IPS-NIHi11 (cell line): ENCODE measurements at places on chromosomes 5 and 9.

DNA sequence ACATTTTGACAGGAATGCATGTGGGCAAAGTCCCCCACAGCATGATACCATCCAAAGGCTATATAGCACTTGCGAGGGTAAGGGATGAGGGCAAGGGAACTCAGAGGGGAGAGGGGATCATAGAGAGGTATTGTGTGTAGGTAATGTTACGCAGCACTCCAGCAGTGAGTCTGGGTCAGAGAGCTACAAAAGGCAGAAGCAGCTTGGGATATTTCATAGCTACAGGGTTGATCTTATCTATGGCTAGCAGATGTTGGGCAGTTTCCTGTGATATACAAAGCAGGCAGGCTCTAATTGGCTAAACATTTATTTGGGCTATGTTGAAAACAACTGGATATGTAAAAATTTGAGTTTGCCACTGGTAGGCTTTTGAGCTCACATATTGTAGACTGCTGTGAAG is 17.8 kb upstream of the SLCO4C1 start:
- no peak for DNase-seq

DNA sequence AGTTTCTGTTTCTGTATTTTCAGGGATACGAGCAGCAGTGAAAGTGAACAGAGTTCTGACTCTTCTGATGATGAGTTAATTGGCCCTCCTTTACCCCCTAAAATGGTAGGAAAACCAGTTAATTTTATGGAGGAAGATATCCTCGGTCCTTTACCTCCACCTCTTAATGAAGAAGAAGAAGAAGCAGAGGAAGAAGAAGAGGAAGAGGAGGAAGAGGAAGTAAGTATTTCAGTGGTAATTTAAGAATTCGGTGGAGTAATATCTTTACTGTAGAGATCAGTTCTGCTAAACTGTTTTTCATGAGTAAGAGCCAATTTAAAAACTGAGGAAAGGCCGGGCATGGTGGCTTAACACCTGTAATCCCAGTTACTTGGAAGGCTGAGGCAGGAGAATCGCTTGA is 17.2 kb downstream of the WDR70 start:
- DNase-seq, result no peak

DNA sequence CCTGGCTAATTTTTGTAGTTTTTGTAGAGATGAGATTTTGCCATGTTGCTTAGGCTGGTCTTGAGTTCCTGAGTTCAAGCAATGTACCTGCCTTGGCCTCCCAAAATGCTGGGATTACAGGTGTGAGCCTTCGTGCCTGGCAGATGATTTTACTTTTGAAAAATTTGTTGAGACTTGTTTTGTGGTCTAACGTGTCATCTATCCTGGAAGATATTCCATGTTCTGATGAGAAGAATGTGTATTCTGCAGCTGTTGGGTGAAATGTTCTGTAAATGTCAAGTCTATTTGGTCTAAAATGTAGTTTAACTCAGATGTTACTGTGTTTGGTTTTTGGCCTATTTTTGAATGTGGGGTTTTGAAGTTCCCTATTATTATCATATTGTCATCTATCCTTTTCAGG is 145.6 kb downstream of the XRCC4 start:
- no peak for DNase-seq

GRCh38 chr5:172144931-172145869 is 42.8 kb downstream of the STK10 start:
- no peak for DNase-seq

GRCh38 chr5:119395080-119395836 is 39.4 kb downstream of the TNFAIP8 start:
- DNase-seq, result no peak

DNA sequence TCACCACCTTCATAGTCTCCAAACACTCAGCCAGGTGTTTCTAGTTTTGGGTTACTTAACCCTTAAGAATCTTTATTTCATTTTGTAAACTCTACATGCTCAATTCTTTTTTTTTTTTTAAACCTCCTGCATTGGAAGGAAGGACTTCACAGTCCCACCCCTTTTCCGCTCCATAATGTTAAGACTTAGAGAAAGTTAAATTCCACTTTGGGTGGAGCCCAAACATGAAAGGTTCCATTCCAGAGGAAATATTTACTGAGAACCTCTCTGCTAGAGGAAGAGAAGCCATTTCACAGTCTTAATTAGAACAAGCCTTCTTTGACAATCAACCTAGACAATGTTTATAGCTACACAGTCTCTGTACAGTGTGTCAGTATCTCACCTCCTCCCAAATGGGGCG is 312.3 kb downstream of the MLLT3 start:
- DNase-seq, result no peak

DNA sequence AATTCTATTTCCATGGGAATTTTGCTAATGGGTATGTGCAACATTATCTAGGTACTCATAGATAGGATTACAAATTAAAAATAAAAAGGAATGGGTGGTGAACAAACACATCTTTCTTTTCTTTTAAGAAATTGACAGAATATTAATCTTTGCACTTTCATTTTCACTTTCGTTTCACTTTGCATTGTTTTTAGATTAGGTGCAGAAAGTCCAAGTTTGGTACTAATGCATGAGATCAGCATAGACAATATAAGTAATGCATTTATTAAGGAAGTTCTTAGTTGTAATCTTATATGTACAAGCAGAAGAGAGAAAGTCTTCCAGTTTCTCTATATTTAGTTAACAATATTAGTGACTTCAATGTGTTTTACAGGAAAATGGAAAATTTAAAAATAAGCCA is 196.5 kb downstream of the COMMD10 start:
- DNase-seq, result no peak

DNA sequence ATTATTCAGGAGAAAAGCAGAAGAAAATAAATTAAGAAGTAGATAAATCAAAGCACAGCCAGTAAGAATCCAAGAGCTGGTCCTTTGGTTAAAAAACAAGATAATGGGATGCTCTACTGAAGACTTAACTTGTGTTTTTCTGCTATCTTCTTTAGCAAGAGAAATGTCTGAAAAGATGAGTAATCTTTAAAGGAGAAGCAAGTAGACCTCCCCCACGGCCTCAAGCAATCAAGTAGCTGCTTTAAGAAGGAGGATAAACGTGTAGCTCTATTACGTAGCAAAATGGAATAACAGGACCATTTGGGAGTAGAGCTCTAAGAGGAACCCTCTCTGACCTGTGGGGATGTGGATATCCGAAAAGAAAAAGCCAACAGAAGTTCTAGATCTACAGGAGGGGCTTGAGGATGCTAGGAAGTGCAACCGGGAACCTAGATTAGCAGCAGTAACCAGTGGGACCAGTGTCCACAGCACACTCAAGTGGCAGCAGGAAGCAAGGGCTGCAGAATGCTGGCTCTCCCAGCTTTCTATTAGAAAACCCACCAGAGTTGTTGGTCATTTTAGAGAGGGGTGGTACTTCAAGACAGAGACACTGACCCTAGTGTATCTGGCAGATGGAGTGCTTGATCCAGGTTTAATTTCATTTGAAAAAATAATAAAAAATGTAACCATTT is 185.4 kb downstream of the GABBR2 start:
- peak; percentile 51 for DNase-seq

DNA sequence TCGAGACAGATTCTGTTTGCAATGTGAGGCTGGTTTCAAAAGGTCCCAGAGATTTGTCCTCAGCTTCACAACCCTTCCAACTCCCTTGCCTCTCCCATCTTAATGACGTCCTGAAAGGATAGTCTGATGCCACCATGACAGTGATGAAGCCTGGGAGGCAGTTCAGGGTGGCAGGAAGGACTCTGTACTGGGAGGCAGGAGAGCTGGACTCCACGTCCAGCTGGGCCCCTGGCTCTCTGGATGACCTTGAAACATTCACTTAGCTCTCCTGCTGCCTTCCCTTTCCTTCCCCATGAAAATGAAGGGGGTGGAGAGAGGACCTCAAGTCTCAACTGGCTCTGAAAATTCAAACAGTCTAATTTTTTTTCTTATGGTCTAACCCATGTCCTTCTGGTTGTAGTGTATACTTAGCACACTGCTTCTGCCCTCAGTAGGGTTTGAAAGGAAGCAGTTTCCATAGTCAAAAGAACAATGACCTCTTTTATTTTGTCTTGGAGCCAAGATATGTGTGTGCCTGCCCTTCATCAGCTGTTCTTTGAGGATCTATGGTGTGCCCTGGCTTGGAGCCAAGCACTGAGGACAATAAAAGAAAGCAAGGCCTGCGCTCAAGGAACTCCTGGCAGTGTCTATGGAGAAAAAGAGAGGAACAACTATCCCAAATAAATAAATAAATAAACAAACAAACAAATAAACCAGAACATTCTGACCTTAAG is 188.3 kb downstream of the GRIA1 start:
- no peak for DNase-seq

DNA sequence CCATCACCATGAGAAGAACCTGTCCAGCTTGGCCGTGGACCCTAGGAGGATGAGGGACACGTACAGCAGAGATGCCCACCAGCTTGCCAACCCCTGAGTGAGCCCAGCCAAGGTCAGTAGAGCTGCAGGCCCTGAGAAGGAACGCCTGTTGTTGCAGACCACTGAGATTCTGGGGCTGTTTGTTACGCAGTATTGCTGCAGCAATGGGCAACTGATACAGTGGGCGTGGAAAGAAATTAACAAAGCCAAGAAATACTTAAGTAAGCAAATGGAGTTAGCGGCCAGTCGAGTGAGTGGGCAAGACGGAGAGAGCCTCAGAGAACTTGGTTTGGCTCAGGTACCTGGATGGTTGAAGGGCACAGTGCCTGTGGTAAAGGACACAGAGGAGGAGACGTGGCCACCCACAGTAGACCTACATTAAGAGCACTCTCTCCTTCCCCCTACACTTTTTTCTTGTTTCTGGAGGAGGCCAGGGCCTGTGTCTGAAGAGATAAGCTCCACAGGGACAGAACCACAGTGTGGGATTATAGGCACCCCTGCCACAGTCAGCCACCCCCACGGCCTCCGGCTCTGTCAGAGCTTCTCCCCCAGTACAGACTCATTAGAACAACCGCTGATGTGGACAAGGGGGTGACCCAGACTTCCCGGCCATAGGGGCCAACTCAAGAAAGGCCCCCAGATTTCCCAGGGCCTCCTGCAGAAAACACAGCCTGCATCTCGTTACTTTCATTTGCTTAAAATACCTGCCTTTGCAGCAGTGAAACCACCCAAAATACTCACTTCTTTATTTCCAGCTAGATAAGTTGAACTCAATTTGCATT is 40.1 kb upstream of the GRHPR start:
- DNase-seq, result no peak

DNA sequence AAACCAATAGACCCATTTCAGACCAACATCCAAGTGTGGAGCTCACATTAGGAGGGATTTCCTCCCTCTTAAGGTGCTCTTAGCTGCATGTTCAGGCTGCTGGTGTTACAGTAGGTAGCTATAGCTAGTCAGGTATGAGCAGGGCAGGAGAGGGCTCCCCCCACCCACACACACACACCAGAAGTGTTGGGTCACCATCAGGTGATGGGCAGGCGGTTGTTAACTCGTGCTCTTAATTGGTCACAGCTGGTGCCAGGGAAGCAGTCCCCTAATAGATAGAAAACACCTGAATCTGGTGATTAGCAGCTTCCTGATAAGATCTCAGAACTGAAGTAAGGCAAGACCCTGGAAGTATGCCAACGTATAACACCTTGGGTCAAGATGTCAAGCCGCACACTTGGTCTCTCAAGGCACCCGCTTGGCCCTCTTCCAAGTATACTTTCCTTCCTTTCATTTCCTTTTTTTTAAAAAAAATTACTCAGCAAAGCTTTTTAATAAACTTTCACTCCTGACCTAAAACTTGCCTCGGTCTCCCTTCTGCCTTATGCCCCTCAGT is 532.4 kb downstream of the DNAH5 start:
- DNase-seq, result no peak

GRCh38 chr5:45417285-45417998 is 278.7 kb downstream of the HCN1 start:
- no peak for DNase-seq

GRCh38 chr5:54243483-54244080 is 66.8 kb downstream of the ARL15 start:
- peak; percentile 35 for DNase-seq

GRCh38 chr9:8799206-8799605 is 999.6 kb upstream of the DMAC1 start:
- DNase-seq, result no peak

GRCh38 chr9:125428060-125428901 is 166.7 kb downstream of the GAPVD1 start:
- DNase-seq, result peak; percentile 73

GRCh38 chr5:56622141-56622540 is 193.2 kb upstream of the MAP3K1 start:
- no peak for DNase-seq

DNA sequence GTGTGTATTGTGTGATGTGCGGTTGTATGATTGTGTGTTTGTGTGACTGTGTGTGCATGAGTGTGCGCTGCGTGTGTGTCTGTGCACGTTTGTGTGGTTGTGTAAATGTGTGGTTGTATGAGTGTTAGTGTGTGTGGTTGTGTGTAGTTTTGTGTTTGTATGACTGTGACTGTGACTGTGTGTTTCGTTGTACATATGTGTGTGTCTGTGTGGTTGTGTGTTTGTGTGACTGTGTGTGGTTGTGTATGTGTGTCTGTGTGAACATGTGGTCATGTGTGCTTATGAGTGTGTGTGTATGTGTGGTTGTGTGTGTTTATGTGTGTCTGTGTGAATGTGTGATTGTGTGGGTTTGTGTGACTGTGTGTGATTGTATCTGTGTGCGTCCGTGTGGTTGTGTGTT is 197.8 kb downstream of the TTLL11 start:
- DNase-seq, result no peak

- DNase-seq, result no peak
Measured at GRCh38 chr9:13939134-13939533, 374.8 kb downstream of the NFIB start.

- DNase-seq, result no peak
Measured at GRCh38 chr9:95373782-95374487, 56.4 kb upstream of the FANCC start.

DNA sequence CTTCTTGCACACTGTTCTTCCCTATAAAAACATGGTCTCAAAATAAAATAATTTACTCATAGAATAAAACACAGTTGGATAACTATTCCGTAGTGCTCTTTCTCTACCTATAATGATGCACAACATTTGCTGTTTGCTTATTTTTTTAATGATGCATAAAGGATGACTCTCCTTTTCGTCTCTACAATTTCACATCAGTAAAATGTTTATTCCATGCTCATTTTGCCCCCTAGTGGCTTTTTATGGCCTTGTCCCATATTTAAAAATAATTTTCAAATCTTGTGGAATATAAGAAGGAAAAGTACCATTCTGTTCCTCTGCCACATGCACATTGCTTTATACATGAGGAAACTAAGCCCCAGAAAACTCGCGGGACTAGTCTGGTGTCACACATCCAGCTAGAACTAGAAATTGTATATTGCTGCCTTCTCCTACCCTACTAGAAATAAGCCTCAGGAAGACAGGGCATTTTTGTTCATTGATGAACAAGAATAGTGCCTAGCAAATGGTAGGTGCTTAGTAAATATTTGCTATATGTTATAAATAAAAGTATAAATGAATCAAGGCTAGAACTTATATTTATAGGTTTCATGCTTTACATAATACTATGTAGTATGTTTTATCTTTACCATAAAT is 12.7 kb downstream of the KCTD16 start:
- no peak for DNase-seq
